ENCODE measurements at places on chromosomes 11 and 22.
A peak's percentile ranks its signal among the peaks of the same experiment; 100 is the strongest.

DNA sequence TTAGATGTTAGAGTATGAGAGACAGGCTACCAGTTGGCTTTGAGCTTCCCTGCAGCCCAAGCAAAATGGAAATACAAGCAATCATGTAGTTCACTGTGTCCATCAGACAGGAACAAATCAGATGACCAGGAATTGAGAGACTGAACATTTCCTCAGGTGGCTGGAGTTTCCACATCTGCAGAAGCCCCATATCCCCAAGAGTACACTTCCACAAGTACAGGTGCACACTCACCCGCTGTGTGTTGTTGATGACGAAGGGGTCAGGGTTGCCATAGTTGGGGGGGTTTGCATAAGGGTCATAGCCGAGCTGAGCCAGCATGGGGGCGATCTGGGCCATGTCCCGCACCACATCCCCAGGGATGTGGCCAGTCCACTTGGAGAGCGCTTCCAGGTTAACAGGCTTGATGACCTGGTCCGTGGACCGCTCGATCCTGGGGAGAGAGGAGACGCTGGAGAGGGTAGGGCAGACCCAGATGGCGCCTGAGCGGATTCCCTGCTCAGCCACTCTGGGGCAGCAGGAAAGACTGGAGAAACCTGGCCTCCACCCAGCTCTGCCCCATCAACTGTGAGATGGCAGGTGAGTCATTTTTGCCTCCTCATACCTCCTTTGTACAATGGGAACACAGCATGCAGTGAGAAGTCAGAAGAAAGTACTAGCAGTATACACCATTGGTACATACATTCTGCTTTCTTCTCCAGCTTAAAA is 23.9 kb upstream of the TFIP11 start:
- no peak for DNase-seq

DNA sequence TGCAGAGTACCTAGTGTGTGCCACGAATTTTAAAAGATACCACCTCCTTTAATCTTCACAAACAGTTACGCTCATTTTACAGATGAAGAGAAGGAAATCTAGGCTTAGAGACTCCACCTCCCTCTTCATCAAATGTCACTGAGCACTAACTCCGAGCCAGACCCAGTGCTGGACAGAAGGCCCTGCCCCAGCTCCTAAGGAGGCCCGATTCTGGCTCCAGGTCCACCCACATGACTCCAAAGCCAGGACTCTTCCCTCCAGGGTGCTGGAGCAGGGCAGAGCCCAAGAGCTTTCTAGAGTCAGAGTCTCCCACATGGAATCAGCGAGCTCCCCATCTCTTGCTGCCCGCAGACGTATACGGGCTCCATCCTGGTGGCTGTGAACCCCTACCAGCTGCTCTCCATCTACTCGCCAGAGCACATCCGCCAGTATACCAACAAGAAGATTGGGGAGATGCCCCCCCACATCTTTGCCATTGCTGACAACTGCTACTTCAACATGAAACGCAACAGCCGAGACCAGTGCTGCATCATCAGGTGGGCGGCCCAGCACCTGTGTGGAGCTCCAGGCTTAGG is 27.6 kb downstream of the MYO7A start:
- DNase-seq, result no peak

DNA sequence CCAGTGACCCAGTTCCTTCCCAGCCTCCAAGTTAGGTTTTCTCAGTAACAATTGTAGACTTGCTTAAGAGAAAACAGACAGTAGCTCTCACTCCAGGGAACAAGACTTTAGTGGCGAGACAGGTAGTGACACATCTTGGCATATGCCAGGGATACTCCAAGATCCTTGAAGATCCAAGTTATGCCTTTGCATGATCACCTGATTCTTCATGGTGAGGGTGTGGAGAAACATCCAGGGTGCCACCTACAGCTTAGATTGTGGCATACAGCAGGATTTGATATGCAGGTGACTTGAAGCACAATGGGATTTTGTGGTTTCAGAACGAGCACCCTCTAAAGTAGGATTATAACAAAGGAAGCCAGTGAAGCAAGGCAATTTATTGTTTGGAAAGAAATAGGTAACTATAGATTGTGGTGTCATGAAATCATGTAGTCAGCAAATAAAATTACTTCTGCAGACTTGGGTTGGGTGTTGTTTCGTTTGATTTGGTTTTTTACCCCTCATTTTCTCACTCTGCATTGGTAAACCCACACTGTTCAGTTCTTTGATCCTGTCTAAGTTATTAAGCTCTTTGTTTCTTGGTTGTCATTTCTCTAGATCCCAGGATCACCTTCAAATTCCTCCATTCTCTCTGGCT is 9.2 kb downstream of the POU2AF3 start:
- DNase-seq, result no peak

- DNase-seq, result peak; percentile 22
These were observed 54.1 kb upstream of the ARHGAP42 start for GRCh38 chr11:100632941-100633452.

DNA sequence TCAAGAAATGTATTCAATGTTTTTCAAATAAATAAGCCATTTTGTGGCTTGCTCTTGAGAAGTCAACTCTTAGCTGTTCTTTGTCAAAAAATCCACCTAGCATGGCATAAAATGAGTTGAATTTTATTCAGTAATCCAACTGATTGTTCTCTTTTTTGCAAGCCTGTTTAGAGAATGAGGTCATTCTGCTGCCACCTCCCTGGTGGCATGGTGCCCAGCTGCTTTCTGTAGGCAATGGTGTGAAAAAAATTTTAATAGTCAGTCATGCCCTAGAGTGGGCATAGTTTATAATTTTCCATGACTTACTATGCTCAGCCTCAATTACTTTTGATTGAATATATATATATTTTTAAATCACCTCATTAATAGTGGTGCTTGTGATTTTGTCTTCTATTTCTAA is 177.2 kb downstream of the INSC start:
- peak; percentile 12 for DNase-seq

- no peak for DNase-seq
These were observed 107.3 kb upstream of the HSD17B12 start for GRCh38 chr11:43573233-43573632.

DNA sequence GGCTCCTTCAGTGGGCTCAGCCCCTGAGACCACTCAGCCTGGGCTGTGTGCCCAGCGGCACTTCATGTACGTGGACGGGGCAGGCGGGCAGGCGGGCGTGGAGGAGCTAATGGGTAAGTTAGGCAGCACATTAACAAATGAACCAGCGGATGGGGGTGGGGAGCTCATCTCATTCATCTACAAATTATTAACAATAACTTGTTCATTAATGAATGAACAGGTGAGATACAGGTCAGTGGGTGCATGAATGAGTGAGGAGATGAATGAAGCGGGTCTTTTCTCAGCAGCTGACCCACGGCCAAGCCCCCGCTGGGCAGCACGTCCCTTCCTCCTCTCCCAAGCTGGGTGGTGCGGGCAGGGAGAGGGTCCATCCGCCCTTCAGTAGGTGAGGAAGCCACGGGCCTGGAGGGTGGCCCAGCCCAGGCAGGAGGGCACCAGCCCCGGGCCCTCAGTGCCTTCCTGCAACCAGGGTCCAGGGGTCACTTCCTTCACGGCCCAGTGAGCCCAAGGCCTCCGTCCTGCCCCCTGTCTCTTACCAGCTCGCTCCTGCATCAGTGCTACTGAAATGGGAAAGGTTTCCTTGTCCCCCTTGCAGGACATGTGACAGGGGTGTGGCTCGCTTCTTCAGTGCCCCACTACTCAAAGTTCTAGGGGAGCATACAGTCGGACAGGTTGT is 60.5 kb upstream of the KCNQ1OT1 start:
- DNase-seq, result no peak

DNA sequence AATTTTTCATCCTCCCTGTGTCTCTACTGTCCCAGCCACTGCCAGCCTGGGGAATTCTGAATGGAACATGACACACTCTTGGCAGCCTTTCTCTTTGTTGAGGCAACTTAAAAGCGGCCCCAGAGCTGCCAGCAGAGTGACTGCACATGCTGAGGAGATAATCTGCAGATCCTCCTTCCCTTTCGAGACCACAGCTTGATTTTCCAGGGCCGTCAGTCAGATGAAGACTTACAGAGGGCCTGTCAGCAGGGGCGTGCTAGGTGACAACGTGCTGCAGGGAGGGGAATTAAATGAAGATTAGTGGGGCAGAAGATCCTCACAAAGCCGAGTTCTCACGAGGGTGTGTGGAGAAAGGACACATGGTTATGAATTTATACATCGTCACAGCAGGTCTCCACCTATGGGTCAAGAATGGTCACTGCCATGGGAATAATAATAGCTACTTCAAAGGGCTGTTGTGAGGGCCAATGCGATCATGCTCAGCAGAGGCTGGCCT is 193.5 kb upstream of the PITPNB start:
- peak; percentile 2 for DNase-seq

DNA sequence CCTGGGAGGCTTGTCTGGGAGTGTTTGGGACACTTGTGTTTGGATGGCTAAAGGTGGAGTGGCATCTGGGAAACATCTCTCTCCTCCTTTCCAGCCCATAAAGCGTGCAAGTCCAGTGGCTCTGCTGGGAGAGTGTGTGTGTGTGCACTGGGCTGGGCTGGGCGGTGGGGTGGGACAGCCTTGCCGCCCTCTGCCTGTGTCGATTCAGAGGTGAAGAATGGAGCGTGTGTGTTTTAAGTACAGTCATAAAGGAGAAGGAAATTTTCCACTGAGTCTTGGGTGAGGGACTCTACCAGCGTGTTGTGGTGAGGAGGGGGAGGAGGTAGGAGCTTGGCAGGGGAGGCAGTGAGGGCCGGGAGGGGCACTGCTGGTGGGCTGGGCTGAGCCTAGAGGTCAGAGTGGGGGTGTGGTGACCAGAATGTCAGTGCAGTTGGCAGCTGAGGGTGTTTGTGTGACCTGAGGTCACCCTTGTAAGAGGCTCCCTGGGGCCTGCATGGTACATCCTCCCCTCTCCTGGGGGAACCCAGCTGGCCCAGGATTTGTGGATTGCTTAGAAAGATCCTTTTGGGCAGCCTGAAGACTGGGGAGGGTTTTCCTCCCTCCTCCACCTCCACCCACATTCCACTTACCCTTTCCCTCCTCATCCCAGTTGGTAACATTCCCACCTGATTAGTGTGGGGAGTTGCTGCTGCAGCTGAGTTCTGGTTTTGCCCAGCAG is 1.7 kb downstream of the TIMP3 start:
- DNase-seq, result no peak

DNA sequence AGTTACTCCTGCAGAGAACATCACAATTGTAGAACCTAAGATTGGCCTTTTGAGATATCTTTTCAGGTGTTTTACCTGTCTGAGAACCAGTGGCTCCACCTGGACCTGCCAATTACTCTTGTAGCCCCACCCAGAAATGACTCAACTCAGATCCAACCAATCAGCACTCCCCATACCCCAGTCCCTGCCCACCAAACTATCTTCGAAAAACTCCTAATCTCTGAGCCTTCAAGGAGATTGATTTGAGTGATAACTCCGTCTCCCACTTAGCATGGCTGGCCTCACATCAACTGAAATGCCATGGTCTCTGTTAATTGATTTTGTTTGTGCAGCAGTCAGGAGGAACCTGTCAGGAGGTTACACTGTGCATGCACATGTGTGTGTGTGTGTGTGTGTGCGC is 103.6 kb downstream of the MTNR1B start:
- no peak for DNase-seq

GRCh38 chr11:40602866-40603552 is 856.4 kb downstream of the LRRC4C start:
- no peak for DNase-seq

GRCh38 chr22:40436505-40437431 is 66.4 kb downstream of the SGSM3 start:
- peak; percentile 87 for DNase-seq

GRCh38 chr22:49208768-49209252 is 618.9 kb downstream of the BRD1 start:
- DNase-seq, result no peak

GRCh38 chr11:106161775-106162634 is 84.5 kb downstream of the AASDHPPT start:
- DNase-seq, result no peak

- no peak for DNase-seq
These were observed 9.0 kb upstream of the TMEM121B start for GRCh38 chr22:17130199-17130598.

- DNase-seq, result no peak
These were observed 41.6 kb downstream of the NAALAD2 start for GRCh38 chr11:90176069-90176468.

DNA sequence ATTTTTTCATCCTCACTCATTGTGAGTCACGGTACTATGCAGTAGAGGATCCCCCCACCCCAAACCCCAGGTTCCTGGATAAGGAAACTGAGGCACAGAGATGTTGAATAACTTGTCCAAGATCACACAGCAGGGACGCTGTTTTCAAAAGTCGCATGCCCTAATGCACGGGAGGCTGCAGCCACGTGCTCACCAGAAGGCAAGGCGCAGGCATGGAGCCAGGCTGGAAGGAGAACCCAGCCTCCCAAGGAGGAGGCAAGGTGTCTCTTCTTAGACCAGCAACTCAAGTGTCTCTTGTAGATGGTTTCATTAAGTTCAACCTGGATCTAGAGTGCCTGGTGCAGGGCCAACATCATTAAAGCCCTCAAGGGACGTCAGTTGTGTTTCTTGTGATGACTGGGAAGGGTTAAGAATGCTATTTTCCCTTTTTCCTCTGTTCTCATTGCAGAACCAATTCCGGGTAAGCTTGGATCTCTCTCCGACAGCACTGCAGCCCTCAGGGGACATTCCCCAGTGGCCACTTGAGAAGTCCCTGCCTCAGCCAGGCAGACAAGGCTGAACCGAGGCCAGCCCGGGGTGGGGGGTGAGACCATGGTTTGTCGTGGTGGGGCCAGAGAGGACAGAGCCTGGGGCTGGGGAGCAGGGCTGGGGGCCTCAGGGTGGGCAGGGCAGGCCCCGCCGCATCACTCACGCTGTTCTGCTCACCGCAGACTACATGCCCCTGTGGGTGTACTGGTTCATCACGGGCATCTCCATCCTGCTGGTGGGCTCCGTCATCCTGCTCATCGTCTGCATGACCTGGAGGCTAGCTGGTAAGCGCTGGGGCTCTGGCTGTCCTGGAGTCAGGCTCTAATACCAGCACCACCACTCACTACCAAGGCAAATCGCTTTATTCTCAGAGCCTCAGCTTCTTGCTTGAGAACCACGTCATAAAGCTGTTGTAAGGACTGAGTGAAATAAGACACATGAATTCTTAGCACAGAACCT is 15.7 kb downstream of the TMEM121B start:
- no peak for DNase-seq

DNA sequence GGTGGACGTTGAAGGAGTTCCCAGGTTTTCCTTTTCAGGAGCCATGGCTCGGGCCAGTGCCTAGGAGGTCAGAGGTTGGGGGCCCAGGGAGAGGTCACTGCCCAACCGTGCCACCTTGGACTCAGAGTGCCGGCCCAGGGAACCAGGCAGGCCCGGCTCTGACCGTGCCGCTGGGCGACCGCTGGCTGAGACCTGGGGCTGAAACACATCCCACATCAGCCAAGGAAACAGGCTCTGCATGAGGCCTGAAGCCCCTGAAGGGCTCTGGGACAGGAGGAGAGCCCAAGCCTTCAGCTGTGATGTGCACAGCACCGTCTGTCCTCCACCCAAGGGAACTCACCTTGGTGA is 21.9 kb upstream of the RTN4R start:
- no peak for DNase-seq

- DNase-seq, result no peak
These were observed 2.1 kb downstream of the BARX2 start for GRCh38 chr11:129377739-129378138.

- DNase-seq, result no peak
These were observed 13.7 kb downstream of the COA4 start for GRCh38 chr11:73862986-73863385.

Data from pons (tissue), 1 donor.